ENCODE measurements at places on chromosomes 7 and 10.

- DNase-seq = peak; percentile 63
These were observed 17.2 kb upstream of the SLC18A3 start for GRCh38 chr10:49592726-49593563.

GRCh38 chr10:45444022-45444421, 70.0 kb downstream of the ALOX5 start:
- DNase-seq = no peak

DNA sequence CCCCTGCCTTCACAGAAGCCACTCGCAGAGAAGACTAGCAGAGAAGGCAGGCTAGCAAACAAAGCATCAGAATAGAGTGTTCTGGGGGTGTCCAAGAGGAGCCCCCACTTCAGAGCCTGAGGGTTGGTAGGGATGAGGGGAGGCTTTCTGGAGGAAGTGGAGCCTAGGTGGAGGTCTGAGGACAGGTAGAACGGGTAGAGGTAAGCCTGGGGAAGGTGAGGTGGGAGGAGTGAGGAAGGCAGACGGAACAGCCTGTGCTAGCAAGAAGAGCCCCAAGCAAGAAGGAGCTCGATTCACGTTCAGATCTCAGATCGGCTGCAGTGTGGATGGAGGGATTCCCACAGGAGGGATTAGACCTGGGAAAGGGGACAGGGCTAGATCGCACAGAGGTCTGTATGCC, 66.0 kb upstream of the DUSP5 start:
- DNase-seq = peak; percentile 46

- no peak for DNase-seq
These were observed 329.4 kb downstream of the NXPH1 start for GRCh38 chr7:8762803-8763202.

DNA sequence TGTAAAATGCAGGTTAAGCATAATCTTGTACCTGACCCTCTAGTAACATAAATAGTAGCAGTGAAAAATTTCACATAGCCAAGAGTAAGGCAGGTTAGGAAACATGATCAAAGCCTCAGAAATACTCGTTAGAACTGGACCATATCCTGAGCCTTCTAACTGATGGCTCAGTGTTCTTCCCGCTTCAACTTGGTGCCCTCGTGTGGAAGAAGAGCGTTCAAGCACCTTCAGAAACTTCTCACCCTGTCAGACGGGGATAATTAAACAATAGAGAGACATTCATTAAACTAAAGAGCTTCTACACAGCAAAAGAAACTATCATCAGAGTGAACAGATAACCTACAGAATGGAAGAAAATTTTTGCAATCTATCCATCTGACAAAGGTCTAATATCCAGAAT, 124.5 kb downstream of the MYOF start:
- DNase-seq = no peak

GRCh38 chr7:79165225-79165624, 288.2 kb downstream of the MAGI2 start:
- no peak for DNase-seq

DNA sequence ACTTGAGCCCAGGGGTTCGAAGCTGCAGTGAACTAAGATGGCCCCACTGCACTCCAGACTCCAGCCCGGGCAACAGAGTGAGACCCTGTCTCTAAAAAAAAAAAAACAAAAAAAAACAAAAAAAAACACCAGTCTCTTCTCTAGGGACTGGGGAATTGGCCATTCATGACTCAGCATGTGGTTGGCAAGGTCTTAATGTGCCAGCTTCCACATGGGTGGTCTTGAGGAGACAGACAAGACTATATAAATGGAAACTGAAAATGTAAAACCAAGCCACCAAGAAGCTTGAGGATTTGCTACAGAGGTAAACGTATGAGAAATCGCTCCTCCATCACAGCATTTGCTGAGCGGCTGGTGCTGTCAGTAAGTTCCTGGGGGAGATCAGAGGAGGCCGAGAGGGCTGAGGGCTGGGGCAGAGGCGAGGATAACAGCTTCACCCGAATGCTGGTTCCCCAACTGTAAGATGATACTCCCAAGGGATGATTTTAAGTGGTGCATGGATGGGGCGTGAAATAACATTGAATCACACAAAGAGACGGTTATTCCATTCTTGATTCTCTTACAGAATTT, 128.7 kb downstream of the C10orf105 start:
- no peak for DNase-seq

DNA sequence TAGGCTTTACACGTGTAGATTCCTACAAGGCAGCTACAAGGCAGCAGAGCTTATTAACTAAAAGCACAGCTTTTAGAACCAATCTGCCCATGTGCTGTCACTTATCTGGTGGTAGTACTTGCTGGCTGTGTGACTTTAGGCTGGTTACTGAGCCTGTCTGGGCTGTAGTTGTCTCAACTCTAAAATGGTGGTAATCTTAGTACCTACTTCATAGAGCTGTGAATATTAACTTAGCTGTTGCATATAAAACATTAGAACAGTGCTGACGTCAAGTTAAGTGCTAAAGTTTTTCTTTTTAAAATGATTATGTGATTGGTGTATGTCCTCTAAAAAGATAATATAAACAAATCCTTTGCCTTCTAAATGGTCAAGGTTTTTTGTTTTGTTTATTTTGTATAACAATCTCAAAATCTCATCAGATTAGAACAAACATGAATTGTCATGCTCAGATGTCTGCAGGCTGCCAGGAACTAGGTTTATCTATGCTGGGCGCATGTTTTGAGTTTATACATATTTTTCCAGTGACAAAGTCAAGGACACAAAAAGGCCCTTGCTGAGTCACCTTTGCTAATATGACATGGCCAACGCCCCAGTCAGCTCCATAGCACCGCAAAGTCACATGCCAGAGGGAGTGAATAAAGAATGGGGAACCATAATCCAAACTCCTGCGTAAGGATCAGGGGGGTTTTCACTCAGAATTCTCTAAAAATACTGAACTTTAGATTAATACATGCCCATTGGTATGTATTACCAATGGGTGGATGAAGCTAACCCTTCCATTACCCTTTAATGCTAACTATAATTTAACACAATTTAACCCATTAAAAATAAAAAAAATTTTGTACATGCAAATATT, 39.8 kb upstream of the ARL4A start:
- no peak for DNase-seq

- no peak for DNase-seq
These were observed 901.8 kb upstream of the ZWINT start for GRCh38 chr10:57262892-57263291.

GRCh38 chr10:126732308-126732707, 61.8 kb upstream of the C10orf90 start:
- DNase-seq = no peak

DNA sequence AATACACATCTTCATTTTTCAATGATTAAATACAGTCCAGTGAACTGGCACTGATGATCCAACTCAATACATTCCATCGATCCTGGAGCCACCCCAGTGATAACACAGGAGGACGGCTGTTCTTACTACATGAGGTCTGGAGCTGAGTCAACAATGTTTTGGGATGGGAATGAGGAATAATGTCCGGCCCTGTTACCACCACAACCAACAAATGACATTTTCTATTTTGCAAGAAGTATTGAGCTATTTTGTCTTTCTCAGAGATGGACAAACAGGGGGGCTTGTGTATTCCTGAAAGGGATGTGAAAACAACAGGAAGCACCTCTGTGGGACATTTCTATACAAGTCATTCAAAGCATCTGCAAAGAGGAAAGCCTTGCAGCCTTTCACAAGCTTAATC, 249.2 kb downstream of the PARD3 start:
- DNase-seq = no peak

- peak; percentile 73 for DNase-seq
These were observed 99.5 kb downstream of the HIP1 start for GRCh38 chr7:75639071-75639885.

GRCh38 chr7:155412416-155413253, 45.3 kb upstream of the EN2 start:
- no peak for DNase-seq

GRCh38 chr10:117167789-117168674, 29.3 kb upstream of the KCNK18 start:
- no peak for DNase-seq

DNA sequence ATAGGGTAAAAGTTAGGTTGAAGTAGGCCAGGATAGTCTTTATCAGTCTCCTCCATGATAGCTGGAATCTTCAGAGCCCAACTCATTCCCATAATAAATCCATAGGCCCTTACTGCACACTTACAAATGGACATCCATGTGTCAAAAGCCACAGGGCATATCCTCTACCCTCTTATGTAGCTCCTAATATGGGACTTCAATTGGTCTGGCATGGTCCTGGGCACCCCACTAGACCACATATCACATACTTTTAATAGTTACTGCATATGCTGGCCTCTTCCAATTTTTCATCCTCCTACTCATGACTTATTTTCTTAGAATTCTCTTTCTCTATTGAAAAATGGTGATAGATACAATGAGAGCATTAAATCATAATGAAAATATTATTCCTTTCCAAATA, 169.3 kb downstream of the MAGI2 start:
- DNase-seq = no peak

DNA sequence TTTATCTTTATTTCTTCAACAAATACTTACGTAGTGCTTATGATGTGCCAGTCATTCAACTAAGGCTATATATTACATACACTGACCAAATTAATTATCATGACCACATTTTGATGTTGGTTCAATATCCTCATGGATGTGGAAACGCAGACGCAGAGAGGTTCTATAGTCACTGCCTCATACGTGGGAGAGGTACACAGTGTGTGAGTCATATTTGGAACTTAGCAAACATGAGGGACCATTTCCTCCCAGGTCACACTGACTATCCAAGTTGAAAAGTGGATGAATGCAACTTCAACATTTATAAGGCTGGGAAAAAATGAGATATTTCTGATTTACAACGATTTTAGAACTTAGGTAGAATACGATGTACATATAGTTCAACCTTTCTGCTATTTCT, 113.6 kb downstream of the PRLHR start:
- no peak for DNase-seq

DNA sequence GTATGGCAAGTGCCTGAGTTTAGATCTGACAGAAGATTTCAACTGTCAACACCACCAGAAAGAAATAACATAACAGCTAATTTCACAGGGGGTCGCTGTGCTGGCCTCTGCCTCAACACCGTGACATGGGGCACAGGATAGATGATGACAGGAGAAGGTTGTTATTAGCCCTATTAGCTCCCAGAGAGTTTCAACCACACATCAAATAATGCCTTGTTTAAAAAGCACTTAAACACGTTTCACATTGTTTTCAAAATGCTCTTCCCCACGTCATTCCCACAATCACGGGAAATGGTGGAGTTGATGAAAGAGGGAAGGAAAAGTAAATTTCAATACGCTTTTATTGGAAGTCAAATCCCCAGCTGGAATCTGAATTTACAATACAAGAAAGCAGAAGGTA, 184.7 kb downstream of the MAGI2 start:
- no peak for DNase-seq

GRCh38 chr10:75974080-75974479, 542.7 kb downstream of the LRMDA start:
- no peak for DNase-seq

GRCh38 chr7:84187813-84188510, 6.6 kb downstream of the SEMA3A start:
- no peak for DNase-seq

DNA sequence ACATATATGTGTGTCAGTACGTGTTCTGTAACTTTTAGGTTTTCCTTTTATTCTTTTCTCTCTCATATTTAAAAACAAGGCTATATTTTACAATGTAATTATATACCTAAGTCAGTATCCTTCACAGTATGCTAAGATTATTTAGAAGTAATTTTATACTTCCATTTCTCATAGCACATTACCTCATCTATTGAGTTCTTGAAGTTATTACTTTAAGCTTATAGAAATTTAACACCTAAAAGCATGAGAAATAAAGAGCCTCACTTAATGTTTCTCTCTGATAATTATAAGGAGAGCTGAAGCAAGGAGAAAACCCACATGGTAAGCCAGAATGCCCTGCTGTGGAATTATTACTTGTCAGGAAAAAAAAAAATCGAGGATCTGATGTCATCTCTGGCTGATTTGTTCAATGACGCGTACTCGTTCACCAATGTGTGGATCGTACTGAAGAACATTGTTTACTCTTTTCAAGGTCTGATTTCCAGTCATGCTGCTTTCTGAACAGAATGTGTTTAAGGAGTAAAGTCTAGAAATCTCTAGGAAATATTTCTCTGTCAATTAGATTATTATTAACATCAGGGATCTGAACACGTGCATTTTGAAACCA, 21.9 kb downstream of the CACNB2 start:
- DNase-seq = no peak

DNA sequence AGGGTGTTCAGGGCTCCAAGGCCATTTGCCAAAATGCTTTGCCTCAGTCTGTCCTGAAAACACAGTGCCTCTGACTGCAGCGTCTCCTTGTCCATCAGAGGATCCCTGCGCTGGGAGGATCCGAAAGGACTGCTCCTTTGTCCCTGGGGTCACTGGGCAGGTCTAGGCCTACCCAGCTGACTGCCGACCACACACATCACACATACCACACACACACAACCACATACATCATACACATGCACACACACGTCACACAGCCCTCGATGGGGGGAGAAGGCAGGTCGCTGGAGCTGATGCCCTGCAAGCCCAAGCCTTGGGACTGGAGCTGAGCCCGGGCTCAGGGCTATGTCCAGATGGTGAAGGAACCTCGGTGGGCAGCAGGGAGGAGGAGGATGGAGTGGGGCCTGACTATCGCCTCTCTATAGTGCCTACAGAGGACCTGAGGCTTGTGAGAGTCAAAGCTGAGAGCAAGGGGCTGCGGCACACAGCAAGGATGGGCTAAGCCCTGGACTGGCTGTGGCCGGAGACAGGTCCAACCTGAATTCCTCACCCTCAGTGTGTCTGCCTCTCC, 29.1 kb downstream of the GPRIN2 start:
- DNase-seq = peak; percentile 67

GRCh38 chr7:20128001-20128400, 89.2 kb downstream of the MACC1 start:
- DNase-seq = no peak

- DNase-seq = no peak
These were observed 1040.2 kb upstream of the SORCS1 start for GRCh38 chr10:108204528-108205305.

- DNase-seq = no peak
These were observed 2.8 kb downstream of the CALML3 start for GRCh38 chr10:5527332-5528200.

GRCh38 chr7:27686315-27686714, 23.6 kb upstream of the HIBADH start:
- no peak for DNase-seq

- no peak for DNase-seq
These were observed 202.4 kb downstream of the ELFN1 start for GRCh38 chr7:1872191-1873069.

- no peak for DNase-seq
These were observed 681 bp upstream of the SPOCK2 start for GRCh38 chr10:72088889-72089575.

DNA sequence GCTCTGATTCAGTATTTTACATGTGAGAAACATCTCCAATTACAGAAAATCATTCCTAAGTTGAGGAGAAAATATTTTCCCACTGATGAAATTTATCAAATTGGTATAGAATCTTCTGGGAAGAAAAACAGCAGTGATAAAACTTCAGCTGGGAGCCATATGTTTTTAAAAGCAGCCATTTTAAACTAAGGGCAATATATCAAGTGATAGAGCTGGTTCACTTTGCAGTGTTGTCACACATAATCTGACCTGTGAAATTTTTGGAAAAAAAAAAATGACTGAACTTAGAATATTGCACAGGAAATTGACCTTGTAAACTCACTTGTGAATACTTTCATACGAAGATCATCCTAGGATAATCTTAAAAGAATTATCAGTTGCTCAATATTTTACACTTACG, 10.5 kb upstream of the EZH2 start:
- no peak for DNase-seq

GRCh38 chr10:67072654-67073053, 146.8 kb downstream of the LRRTM3 start:
- no peak for DNase-seq

GRCh38 chr10:76211691-76212090, 780.3 kb downstream of the LRMDA start:
- DNase-seq = no peak

Measured in ascending aorta (tissue), 2 donors.